ENCODE measurements at places on chromosomes 3 and 15.
A peak's percentile ranks its signal among the peaks of the same experiment; 100 is the strongest.

DNA sequence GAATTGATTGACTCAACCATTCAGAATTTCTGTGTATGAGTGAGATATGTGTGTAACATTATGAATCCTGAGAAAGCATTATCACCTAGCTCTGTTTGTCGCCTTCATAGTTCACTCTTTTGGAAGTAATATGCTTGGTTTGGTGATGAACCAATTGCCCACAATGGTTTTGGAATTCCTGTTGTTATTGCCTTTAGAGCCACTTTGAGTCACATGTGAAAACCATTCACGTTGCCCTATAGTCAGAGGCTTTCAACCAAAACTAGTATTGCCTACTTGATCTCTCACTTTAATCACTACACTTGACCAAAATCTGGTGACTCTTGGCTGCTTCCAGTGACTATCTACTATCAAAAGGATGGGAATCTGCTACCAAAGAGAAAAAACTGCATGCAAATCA lies 78.2 kb upstream of the FLNB start:
- no peak for DNase-seq

GRCh38 chr15:96217983-96218382 lies 112.5 kb upstream of the NR2F2 start:
- no peak for DNase-seq

DNA sequence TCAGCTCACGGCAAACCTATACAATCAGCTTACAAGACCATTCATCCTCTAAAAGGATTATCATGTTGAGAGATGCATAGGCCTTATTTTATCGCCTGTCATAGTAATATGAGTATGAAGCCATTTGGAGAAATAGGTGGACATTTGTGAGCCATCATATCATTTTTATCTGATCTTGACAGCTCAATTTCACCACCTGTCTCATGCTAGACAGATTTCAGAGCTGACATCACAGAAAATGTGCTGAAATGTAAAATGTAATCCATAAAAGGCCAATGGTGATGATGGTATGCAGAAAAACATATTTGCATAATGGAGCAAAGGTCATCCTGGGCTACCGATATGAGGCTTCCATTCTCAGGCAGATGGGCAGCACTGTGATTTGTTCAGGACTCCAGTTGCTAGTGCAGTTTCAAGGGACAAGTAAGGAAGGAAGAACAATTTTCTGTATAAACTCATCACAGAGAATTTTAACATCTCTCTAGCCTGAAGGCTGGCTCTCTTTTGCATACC lies 221.5 kb downstream of the ULK4 start:
- DNase-seq, result no peak

- DNase-seq, result no peak
Measured at GRCh38 chr15:101432982-101433381, 56.5 kb downstream of the PCSK6 start.

DNA sequence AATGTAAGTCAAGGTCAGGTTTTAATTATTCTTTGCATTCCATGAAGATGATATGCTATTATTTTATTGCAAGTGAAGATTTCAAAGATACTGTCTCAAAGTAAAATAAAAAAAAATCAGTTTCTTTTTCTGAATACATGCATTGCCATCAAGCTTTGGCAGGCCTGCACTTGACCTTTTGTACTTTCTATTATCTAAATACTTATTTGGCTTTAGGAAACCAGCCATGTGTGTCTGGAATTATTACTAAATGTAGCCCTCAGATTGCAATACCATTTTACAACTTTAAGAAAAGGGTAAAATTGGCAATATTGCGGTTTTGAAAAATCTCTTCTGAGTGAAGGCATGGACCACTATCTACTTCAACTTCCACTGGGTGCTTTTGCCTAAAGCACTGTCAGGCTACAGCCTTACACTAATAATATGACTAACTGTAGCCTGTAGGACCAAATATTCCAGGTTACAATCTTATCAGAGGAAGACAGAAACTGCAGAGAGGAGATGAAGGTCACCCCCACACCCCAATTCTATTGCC lies 349.4 kb upstream of the DCBLD2 start:
- no peak for DNase-seq

DNA sequence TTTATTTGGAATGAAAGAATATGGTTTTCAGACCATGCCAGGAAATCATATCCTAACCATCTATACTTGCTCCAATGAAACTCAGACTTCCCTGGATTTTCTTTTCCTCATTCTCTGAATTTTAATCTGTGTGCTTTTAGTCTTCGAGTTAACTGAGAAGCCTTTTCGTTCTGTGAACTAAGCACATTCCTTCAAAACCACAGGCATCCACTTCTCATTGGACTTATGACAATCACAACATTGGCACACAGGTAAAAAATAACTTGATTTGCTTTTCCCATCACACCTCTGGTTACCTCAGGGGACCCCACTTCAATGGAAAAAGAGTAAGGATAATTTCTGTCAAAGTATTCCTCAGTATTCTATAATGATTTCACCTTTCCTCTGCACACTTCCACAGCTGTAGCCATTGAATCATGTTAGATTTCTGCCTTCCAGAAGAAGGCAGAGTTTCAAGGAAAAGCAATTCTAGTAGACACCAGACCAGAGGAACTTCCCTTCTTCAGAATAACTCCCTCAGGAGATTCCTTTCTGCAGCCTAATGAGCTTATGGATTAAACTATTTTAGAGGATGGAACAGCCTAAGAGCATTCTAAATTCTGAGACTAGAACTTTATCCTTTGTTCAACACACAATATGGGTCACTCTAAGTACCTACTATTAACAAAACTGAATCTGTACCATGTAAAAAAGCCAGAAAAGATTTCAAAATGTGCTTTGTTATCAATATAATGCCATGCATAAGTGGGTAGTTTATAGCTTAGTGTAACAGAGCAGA lies 15.9 kb downstream of the COMMD2 start:
- no peak for DNase-seq

DNA sequence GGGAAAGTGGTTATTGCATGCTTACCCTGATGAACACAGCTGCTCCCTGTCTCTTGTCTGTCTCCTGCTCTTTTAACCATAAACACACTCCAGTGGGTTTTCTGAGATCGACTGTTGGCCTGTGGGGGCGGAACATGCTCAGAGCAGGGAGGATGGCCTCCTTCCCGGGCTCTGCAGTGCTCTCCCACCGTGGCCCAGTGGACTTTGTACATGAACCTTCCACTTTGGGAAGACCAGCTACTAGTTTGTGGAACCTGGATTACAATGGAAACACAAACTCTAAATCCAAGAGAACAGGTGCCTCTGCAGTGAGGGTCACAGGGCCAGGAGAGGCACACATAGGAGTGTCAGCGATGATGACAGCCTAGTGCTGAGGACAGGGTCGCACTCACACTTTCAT lies 56.5 kb downstream of the KLF13 start:
- DNase-seq, result no peak

DNA sequence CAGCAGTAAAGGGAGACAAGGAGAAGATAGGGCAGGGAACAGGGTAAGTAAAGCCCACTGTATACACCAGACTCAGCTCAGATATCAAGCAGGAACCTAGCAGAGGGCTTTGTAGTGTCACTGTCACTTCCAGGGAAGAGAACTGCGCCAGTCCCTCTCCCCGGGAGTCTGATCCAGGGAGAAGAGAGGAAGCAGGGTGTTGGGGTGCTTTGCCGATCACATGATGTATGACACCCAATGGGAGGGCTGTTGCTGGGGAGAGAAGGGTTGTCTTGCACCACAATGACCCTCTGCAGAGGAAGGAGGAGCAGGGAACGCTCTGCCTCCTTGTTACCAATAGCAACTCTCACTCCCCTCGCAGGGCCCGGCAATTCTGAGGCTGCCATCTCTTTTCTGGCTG lies 147.2 kb upstream of the SLC2A2 start:
- no peak for DNase-seq

GRCh38 chr15:43412096-43412495 lies 41.2 kb downstream of the TUBGCP4 start:
- no peak for DNase-seq

- no peak for DNase-seq
Measured at GRCh38 chr15:29270976-29271375, 1.4 kb upstream of the NSMCE3 start.

DNA sequence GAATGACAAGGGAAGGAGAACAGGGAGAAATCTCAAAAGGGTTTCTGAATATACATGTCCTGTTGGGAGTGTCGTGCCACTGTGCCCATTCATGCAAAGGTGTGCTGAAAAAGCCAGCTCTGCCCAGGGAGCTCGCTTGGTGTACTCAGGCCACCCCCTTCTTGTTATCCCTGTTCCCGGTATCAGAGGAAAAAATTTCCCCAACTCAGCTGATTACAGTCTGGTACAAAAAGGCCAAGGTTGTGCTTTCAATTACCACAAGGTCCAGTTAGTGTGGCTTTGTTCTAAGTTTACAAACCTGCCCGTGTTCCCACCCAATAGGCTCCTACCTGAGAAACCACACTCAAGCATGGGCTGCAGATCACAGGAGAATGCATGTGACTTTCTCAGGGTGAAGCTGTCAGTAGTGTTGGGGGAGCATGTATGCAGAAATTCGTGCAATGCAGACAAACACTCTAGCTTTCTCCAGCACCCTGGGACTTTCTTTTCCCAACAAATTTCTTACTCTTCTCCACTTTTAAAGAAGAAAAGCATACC lies 648.5 kb downstream of the NR2F2 start:
- no peak for DNase-seq

- DNase-seq, result no peak
Measured at GRCh38 chr3:196108075-196108743, 26.3 kb upstream of the TFRC start.

- no peak for DNase-seq
Measured at GRCh38 chr3:25182794-25183193, 245.3 kb upstream of the RARB start.

DNA sequence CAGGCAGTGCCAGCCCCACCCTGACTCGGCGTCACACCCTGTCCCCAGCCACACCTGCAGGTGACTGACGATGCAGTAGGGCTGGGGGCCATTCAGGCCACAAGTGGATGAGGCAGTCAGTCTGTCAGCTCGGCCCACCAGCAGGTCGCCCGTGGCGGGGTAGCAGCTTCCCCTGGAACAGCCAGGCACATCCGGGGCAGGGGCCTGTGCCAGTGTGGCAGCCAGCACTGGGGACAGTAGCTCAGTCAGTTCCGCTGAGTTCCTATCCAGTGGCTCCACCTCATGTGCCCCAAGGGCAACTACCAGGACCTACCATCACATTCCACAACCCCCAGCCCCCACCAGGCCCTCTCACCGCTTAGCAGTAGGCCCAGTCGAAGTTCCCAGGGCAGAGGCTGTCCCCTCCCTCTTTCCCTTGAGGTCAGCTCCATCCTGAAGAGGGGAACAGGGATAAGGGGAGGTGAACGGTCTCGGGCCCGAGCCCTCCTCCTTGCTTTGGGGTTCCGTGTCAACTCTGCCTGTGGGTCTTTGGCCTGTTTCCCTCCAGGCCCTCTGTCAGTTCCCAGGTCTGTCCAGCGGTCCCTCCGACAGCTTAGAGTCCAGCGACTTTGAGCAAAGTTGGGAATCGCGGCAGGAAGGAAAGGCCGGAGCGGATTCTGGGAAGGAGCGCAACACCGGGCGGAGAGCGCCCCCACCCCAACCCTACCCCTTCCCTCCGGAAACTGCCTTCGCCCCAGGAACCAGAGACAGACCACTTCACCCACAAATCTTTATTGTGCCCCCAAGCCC lies at the start of gene LAMB2:
Gene LAMB2 (minus strand): TSS at position 614 of the 789 bp plus-strand sequence. CDS start 183 bp downstream, at position 431.
- DNase-seq, result peak; percentile 82

DNA sequence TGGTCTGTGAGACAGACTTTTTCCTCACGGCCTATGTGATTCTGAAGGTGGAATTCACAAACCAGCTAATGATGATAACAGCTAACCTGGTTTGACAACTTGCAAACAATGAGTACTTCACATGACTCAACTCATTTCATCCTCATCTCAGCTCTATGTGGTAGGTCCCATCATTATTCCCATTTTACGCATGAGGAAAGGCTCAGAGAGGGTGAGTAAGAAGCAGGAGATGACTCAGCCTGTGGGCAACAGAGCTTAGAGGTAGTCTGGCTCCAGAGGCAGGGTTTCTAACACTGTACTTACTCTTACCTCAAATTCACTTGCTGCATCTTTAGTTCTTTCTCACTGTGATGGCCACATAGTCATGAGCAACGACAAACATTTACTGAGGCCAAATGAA lies 25.8 kb upstream of the PSMD6 start:
- no peak for DNase-seq

- no peak for DNase-seq
Measured at GRCh38 chr3:69370156-69370883, 15.6 kb downstream of the FRMD4B start.

All from 8988T (cell line).